HFFc6 (cell line): ENCODE measurements at places on chromosomes 16 and 17. TPM values are rescaled to one million over a fixed set of nuclear protein-coding genes. Genes with fewer than 3 reads are reported as not detected.
A peak's percentile ranks its signal among the peaks of the same experiment; 100 is the strongest.

GRCh38 chr17:7108560-7108925 lies 6.1 kb downstream of the ASGR2 start:
- DNase-seq = no peak

- DNase-seq = peak; percentile 23
These were observed 629 bp upstream of the RNF135 start for GRCh38 chr17:30969989-30970830.

DNA sequence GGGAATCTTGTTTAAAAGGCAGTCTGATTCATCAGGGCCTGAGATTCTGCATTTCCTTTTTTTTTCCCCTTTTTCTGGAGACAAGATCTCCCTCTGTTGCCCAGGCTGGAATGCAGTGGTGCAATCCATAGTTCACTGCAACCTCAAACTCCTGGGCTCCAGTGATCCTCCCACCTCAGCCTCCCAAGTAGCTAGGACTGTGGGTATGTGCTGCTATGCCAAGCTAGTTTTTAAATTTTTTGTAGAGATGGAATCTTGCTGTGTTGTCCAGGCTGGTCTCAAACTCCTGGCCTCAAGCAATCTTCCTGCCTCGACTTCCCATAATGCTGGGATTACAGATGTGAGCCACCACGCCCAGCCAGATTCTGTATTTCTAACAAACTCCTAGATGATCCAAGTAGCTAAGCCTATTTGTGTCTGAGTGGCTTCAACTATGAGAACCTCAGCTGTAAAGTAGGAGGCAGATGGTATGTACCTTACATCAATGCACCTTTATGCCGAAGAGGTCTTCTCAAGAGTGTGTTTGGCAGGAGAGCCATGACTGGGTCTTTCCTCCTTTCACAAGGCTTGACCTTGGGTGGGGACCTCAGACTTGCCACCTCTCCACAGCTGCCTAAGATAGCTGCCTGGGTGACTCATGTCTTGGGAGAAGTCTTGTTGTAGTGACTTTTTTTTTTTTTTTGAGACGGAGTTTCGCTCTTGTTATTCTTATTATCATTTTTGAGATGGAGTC lies 10.9 kb downstream of the LDAF1 start:
- peak; percentile 32 for DNase-seq

GRCh38 chr17:58172369-58173071 lies 5.7 kb downstream of the OR4D2 start:
- no peak for DNase-seq

DNA sequence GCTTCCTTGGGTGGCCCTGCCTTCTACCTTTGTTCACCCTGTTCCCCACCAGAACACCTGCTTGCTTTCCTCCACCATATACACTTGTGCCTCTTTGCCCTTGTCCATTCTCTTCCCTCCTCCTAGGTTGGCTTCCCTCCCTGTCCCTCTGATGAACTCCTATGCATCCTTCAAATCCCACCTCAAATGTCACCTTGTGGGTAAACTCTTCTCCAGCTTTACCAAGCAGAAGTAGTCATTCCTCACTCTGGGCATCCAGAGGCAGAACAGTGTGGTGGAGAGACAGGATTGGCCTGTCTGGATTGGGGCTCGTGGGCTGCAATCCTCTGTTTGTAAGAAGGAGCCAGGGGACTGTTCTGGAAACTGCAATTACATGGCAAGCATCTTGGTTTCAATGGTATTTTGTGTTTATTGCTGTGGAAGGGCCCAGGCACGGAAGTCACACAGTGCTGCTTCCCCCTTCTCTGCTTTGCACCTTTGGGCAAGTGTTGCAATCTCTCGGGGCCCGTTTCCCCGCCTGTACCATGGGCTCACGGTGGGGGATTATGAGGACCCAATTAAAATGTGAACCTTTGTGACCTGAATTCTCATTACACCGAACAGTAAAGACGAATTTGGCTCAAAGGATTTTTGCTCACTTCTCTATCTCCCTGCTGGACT lies 21.9 kb upstream of the NXPH3 start:
- no peak for DNase-seq

DNA sequence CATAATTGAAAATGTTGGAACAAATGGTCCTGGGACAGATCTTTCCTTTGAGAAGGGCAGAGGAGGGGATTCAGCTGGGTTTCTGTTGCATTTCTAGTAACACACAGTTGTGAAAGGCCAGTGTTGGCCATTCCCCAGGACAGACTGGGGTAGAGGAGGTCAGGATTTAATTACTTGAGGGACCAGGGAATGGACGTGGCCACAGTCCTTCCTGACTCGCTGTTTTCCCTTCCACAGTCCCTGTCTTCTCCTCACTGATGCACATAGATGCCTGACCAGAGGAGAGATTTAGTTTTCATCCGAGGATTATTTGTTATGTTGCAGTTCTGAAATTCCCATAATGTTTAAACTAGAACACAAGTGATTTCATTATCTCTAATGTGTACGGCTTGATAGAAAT lies 25.2 kb upstream of the HEATR6 start:
- no peak for DNase-seq

GRCh38 chr17:59439262-59439661 lies 107.8 kb downstream of the YPEL2 start:
- DNase-seq = no peak

- peak; percentile 46 for DNase-seq
These were observed 155.2 kb upstream of the C17orf78 start for GRCh38 chr17:37220607-37220953.

- DNase-seq = no peak
These were observed 415.1 kb upstream of the DYNLRB2 start for GRCh38 chr16:80125677-80126076.

DNA sequence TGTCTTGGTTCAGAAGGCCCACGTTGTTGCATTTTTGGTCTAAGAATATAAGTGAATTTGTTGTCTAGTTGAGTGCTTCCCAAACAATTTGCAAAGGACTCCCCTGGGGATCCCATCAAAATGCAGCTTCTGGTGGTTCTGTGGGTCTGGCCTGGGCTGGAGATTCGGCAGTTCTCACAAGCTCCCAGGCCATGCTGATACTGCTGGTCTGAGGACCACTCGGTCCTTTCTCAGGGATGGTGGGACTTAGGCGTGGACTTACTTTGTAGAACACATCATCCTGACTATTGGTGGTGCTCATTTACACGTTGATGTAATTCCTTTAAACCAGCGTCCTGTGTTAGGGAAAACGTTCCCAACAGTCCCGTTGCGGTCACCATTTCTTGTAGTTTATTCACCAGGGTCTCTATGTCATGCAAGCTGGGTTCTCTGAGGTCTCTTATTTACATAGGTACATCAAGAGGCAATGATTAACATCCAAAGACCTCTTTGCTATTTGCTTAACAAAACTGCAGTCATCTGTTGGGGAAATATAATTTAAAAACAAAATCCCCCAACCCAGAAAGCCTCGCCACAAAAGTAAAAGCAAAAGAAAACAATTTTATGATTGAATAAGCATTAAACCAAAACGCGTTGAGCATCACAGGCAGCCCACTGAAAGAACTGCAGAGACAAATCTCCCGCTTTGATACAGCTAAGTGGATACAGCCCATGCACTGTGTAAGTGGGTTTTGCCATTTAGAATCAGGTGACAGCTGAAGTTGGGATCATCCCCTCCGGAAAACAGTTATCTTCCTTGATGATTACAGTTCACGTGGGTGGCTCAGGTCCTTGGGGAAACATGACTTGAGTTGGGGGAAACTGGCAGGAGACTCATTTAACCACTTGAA lies 39.0 kb upstream of the SEC14L1 start:
- no peak for DNase-seq

- no peak for DNase-seq
These were observed 3.8 kb upstream of the BAHCC1 start for GRCh38 chr17:81391293-81391935.

- DNase-seq = no peak
These were observed 9.2 kb upstream of the TNFRSF13B start for GRCh38 chr17:16980813-16981731.

GRCh38 chr17:16516594-16517051 lies 24.6 kb upstream of the LRRC75A start:
- peak; percentile 40 for DNase-seq

GRCh38 chr16:27486344-27486743 lies 63.4 kb downstream of the GTF3C1 start:
- no peak for DNase-seq

GRCh38 chr17:79573196-79573896 lies 37.5 kb downstream of the RBFOX3 start:
- no peak for DNase-seq

GRCh38 chr16:507996-508395 lies 19.5 kb upstream of the CAPN15 start:
- no peak for DNase-seq

DNA sequence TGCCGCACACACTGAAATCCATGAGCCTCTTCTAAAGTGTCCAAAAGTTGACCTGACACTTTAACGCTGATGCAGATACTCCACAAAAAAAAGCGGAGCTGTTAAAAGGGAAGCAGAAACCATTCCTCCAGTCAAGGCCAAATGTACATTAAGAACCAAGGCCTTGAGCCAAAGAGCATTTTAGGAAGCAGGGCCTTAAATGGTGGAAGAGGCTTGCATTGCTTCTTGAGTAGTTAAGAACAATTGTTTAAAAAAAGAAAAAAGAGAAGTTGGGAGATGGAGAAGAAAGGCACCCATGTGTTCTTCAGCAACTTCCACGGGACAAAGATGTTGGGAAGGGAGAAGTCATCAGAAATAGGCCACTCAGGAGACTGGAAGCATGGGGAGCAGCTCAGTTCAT lies 6.3 kb downstream of the ZFHX3 start:
- DNase-seq = no peak

- DNase-seq = no peak
These were observed 34.7 kb upstream of the ENPP7 start for GRCh38 chr17:79695797-79696609.

PMFBP1 gene
- 0.08 to 0.21 TPM in 2 of 3 replicates, not detected in the other for total RNA-seq

SDR42E2 gene
- total RNA-seq = not detected in 3 replicates

HAP1 gene
- total RNA-seq = 0.09 to 0.15 TPM in 2 of 3 replicates, not detected in the other

BLMH gene
- 21.6 to 22.9 TPM (median 22.4 TPM) in 3 replicates for total RNA-seq

PRCD gene
- total RNA-seq = not detected in 3 replicates

SYNGR3 gene
- 1.2 to 1.5 TPM (median 1.3 TPM) in 3 replicates for total RNA-seq

JUP gene
- 1.6 to 8.2 TPM (median 6.8 TPM) in 3 replicates for total RNA-seq

KRT31 gene
- not detected in 3 replicates for total RNA-seq

SPN gene
- total RNA-seq = 0.10 to 0.15 TPM (median 0.15 TPM) in 3 replicates
